Stimulated activated CD8-positive, alpha-beta memory T cell treated with anti-CD3 and anti-CD28 coated beads, Interleukin-2, amount 100 ng/mL, for 1 hour (primary cell): ENCODE measurements at places on chromosomes 1 and 21.

GRCh38 chr1:160129966-160130365, 14.4 kb downstream of the ATP1A2 start:
- DNase-seq: no peak

GRCh38 chr21:16796776-16797175, 716.1 kb upstream of the CXADR start:
- DNase-seq: no peak

GRCh38 chr21:29638138-29638537, 301.7 kb downstream of the GRIK1 start:
- DNase-seq: no peak

- no peak for DNase-seq
Measured at GRCh38 chr21:16199539-16199938, 469.8 kb downstream of the USP25 start.

GRCh38 chr1:85607126-85607920, 26.8 kb downstream of the CCN1 start:
- DNase-seq: no peak

- DNase-seq: no peak
Measured at GRCh38 chr21:42567861-42568260, 54.2 kb downstream of the SLC37A1 start.

- no peak for DNase-seq
Measured at GRCh38 chr1:64891448-64891825, 74.9 kb downstream of the JAK1 start.

- DNase-seq: no peak
Measured at GRCh38 chr1:84190455-84190854, 46.4 kb downstream of the PRKACB start.

DNA sequence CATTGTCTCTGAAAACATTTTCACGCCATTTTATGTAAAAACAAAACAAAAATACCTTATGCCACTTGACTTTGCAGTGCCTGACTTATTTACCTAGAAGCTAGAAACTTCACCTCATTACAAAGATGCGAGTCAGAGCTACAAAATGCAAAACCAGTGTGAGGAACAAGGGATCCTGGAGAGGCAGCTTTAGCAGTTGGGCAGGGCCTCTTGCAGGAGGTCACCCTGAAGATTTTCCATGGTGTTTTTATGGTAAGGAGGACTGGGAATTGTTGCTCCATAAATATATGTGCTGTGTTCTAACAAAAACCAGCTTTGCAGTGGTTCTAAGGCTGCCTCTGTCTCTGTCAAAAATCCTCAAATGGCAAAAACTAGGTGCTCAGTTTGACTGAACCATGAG, 36.4 kb upstream of the TARBP1 start:
- DNase-seq: no peak

- DNase-seq: no peak
Measured at GRCh38 chr1:34050709-34051485, 114.1 kb downstream of the CSMD2 start.

- DNase-seq: no peak
Measured at GRCh38 chr1:94592571-94592920, 51.0 kb upstream of the F3 start.

DNA sequence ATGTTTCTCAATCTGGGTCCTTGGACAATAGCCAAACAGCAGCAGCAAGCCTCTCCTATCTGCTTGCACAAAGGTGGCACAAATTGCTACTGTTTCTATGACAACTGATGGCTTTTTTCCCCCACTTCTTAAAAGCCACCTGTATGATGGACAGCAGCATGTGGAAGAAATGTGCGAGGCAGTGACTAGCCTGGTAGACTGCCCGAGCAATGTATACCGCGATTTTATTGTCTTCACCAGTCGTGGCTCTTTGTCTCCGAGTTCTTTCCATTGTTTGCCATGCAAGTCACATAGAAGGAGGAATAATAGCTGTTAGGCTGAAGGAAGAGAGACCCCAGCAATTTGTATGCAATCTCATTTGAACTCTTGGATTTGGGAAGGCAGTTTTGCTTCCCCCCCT, 79.4 kb downstream of the S1PR1 start:
- no peak for DNase-seq

DNA sequence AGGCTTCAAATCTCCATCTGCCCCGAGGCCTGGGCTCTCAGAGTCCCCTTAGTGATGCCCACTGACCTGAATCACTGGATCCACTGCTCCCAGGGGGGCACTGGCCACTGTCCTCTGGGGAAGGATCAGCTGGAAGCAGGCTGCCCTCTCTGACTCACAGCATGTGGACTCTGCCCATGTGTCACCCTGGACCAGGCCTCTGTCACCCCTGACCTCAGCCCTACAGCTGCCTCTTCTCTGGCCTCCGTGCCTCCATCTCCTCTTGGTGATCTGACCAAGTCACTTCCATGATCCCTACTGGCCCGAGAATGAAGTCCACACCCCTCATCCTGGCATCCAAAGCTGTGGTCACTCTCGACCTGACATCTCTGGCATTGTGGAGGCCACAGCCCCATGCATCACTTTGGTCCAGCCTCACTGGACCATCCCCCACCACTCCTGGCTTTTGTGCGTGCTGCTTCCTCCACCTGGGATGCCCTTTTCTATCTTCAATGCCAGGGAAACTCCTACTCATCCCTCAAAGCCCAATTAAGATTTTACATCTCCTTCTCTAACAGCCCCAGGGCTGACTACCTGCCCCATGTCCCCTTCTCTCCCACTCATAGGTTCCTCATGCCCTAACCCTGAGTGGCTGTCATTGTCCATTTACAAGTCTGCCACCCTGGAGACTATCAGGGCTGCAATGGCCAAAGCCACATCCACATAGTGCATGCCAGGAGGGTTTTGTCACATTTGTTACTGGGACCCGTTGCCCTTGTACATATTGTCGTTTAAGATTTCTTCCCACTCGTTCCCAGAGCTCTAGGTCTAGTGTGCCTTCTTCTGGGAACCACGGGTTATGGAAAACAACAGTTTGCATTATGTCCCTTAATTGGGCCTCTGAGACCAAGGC, 685.0 kb downstream of the MATN1 start:
- no peak for DNase-seq

DNA sequence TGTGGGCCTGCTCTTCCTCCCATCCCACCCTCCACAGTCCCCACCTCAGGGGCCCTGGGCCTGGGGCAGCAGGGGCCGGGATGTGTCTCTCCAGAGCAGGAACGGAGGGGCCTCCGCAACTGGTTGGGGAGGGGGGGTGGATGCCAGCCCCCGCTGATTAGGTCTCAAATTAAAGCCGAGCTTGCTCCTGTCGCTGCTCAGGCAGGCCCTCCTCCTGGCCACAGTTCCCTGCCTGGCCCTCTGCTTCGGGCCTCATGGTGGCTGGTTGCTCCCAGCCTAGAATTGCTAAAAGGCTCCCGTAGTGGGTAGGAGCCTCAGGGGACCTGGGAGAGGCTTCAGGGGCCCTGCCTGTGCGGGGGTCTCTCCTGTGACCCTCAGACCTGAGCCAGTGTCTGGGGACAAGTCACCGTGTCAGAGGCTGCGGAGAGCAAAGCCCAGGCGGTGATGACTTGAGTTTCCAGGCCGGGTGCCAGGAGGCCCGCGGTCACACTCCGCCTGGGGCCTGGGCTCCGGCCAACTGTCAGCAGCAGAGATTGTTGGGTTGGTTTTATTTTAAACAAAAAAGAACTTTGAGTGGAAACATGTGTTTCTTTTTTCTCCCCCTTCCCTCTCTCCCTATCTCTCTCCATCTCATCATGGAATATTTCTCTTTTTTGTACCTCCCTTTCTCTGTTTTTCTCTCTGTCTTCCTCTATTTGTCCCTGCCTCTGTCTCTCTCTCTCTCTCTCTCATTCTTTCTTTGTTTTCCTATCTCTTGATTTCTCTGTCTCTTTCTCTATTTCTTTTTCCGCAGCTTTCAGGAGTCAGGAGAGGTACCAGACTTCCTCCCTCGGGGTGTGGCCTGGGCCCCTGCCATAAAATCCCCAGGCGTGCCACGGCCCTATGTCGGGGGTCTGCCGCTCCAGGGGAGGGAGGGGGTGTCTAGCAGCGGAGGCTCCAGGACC, 20.0 kb upstream of the EPHA2 start:
- DNase-seq: no peak

GRCh38 chr1:224338150-224338838, 8.3 kb upstream of the NVL start:
- DNase-seq: no peak

DNA sequence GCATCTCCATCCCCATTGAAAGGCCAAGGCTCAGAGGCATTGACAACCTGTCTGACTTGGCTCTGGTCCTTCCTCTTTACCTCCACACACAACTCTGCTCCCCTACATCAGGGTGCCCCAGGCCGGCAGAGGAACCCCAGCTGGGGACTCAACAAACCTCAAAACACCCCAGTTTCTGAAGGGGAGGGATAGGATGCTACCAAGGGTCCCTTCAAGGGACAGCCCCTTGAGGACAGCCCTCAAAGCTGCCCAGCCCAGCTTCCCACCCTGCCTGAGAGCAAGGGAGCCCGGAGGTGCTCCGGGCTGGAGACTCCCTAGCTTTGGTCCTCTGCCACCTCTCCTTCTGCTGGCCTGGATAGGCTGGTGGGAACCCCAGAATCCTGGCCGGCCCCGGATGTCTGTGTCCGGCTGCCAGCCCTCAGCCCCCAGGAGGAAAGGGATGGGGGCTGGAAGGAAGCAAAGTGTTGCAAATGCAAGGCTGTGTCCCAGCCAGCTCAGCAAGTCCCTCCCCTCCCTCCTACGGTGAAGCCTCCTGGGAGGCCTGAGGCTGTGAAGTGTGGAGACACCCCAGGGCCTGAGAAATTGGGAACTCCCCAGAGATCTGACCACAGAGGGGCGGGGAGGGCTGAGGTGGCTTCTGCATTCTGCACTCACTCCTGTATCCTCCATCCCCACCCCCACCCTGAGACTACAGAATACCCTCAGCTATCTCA, 1.1 kb upstream of the MARCKSL1 start:
- no peak for DNase-seq

DNA sequence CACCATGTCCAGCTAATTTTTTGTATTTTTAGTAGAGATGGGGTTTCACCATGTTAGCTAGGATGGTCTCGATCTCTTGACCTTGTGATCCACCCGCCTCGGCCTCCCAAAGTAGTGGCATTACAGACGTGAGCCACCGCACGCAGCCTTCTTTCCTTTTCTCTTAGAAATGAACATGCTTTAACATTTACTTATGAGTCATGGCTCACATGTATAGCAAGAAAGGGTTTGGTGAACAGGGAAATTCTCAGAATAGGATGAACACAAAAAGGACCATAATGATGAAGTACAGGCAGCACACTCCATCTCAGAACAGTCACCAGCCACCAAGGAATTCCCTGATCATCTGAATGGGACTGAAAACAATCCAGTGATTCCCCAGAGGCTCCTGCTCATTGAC, 9.4 kb upstream of the VAMP4 start:
- no peak for DNase-seq

- DNase-seq: no peak
Measured at GRCh38 chr1:202725526-202725925, 15.3 kb upstream of the SYT2 start.

- DNase-seq: no peak
Measured at GRCh38 chr1:19262047-19262446, 10.4 kb downstream of the MRTO4 start.

- DNase-seq: no peak
Measured at GRCh38 chr1:21773585-21773984, 9.4 kb downstream of the USP48 start.

- no peak for DNase-seq
Measured at GRCh38 chr1:221165839-221166500, 286.7 kb downstream of the HLX start.

- no peak for DNase-seq
Measured at GRCh38 chr1:183881387-183882131, 76.6 kb downstream of the RGL1 start.

- no peak for DNase-seq
Measured at GRCh38 chr1:19436716-19437476, 48.4 kb downstream of the CAPZB start.

GRCh38 chr1:197510691-197511378, 242.8 kb downstream of the CRB1 start:
- no peak for DNase-seq

DNA sequence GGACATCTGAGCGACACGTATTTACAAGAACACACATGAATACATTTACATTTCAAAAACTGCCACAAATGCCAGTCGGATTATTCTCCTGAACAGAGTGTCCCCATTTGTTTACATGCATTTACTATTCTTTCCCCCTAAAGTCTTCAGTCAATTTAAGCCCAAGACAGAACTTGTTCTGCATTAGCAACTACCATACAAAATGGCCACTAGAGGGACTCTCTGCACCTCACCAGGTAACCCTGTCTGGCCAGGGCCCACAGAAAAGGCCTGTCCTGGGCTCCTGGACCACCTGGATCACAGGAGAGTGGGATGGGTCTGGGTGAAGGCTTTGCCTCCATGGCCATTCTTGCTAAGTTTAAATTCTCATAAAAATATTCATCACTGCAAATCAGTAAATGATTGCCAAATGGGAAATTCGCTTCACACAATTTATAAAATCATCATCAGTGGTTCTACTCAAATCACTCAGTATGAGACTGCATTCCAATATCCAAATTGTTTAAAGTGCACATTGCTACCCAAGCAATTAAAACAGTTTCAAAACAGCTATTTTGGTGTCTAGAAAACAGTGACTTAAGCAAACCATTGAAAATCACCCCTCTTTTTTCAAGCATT, 12.5 kb upstream of the GUCA2A start:
- DNase-seq: no peak

DNA sequence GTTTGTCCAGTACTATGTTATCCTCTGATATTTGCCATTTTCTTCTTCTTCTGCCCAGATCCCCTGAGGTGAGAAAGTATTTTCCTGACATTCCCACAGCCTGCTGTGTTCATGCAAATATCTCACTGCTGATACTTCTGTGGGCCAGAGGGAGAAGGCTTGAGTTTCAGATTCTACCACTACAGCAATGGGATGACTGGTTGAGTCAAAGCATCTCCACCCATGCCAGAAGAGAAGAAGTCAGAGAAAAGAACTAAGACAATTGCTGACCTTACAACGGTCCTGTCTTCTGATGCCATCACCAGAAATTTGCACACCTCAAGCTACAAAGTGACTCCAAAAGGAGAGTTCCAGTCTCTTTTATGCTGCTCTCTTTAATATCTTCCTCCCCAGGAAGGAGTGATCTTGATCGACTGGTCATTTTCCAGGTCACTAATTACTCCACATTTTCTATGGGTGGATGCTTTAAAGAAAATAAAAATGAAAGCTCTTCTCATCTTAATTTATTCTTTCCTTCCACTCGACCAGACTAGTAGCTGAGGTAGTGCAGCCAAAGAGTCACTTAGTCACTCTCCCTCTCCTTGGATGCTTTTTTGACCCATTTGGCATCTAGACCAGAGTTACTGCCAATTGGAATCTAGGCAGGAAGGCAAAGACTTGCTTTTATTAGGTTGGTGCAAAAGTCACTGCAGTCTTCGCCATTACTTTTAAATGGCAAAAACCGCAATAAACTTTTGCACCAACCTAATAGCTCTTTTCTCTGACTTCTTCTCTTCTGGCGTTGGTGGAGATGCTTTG, 195.1 kb downstream of the PTPRC start:
- no peak for DNase-seq

GRCh38 chr1:65393347-65393746, 27.1 kb upstream of the LEPR start:
- DNase-seq: no peak

DNA sequence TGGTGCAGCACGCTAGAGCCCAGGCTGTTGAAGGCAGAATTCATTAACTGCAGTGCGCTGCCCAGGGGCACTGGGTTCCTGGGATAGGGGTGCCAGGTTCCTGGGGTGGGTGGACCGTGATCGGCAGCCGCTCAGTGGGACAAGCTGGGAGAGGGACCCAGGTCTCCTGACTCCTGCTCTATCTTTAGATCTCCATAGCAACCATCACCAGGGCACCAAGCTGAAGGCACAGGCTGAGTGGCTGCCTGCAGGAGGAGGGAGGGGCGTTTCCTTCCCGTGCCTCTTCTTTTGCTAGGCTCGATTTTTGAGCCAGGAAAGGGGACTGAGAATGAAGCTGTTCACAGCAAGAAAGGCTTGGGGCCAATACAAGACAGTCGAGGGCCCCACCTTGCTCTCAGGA, 20.9 kb upstream of the CDCP2 start:
- no peak for DNase-seq
